GM12878 (cell line): ENCODE measurements at places on chromosomes 1 and 21. TPM values are rescaled to one million over a fixed set of nuclear protein-coding genes. Genes with fewer than 3 reads are reported as not detected.

GRCh38 chr1:50476800-50477199, 53.6 kb upstream of the DMRTA2 start:
- no peaks in the 10 kb centered on the region for H3K27me3 ChIP-seq
- H3K4me3 ChIP-seq, result no peak overlapping the region
- no peak overlapping the region for H3K27ac ChIP-seq
- H3K36me3 ChIP-seq, result peaks cover 4% of the 10 kb centered on the region

- H3K4me1 ChIP-seq, result no peaks in the 10 kb centered on the region; the same call in 1 of the 2 replicates
- no peaks in the 10 kb centered on the region for H3K36me3 ChIP-seq
- no peak overlapping the region for H3K4me3 ChIP-seq
- H3K27ac ChIP-seq, result no peak overlapping the region
- no peaks in the 10 kb centered on the region for H3K27me3 ChIP-seq
- no peak for DNase-seq
Observed at GRCh38 chr1:153058826-153059784, 1.8 kb upstream of the SPRR2A start.

- no peaks in the 10 kb centered on the region for H3K36me3 ChIP-seq
- DNase-seq, result no peak
- H3K27ac ChIP-seq, result no peak overlapping the region
- H3K4me3 ChIP-seq, result no peak overlapping the region
- H3K27me3 ChIP-seq, result no peaks in the 10 kb centered on the region
Observed at GRCh38 chr1:31122741-31123140, 57.2 kb upstream of the PUM1 start.

DNA sequence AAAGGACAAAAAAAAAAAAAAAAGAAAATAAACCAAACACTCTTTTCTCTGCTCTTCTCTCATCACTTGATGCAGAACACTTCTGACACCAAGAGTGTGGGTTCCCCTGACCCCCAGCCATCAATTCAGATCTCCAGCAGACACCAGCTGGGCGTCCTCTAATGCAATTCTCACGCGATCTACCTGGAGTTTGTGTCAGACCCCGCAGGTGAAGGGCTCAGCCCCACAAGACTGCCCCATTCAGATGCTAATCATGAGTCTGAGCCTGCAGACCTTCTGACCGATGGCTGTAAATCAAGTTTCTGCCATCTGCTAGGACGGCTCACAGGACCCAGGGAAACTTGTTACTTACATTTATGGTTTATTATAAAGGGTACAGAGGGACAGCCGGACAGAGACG, 133.6 kb upstream of the C1orf174 start:
- H3K27ac ChIP-seq, result no peak overlapping the region
- no peaks in the 10 kb centered on the region for H3K36me3 ChIP-seq
- no peaks in the 10 kb centered on the region for H3K4me1 ChIP-seq
- DNase-seq, result no peak
- no peaks in the 10 kb centered on the region for H3K27me3 ChIP-seq

DNA sequence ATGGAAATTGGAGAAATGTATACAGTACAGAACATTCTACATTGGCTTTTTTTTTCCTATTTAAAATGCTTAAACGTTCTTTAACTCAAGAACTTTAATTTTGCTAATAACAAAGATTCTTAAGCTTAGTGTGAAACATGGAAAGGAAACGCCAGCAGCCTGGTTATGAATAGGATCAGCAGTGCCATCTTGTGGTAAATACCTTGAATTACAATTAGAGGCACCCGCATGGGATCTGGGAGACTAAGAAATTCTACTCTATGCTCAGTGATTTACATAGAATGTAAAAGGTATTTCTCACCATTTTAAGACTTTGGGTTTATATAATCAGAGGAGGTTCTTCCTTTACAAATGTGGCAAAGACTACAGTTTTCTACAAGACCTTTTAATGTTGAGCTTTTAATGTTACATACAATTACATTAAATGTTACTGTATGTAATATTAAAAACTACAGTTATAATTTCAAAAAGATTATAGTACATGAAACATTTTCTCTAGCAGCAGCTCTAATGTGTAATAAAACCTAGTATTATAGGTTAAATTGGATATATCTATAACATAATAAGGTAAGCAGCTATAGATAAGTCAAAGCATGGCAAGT, 32.1 kb upstream of the APOBEC4 start:
- H3K27ac ChIP-seq, result no peak overlapping the region
- DNase-seq, result peak; percentile 11
- H3K4me3 ChIP-seq, result no peak overlapping the region
- no peaks in the 10 kb centered on the region for H3K36me3 ChIP-seq

Gene HSPA6
- total RNA-seq, result 1.6 and 1.8 TPM in 2 replicates

GRCh38 chr1:232725305-232726047, 79.7 kb upstream of the MAP10 start:
- no peaks in the 10 kb centered on the region for H3K4me1 ChIP-seq
- no peaks in the 10 kb centered on the region for H3K36me3 ChIP-seq
- H3K27ac ChIP-seq, result no peak overlapping the region

GRCh38 chr1:178189814-178190213, 95.9 kb downstream of the RASAL2 start:
- peak; percentile 5 for DNase-seq
- H3K4me3 ChIP-seq, result no peak overlapping the region
- H3K4me1 ChIP-seq, result no peaks in the 10 kb centered on the region
- H3K36me3 ChIP-seq, result no peaks in the 10 kb centered on the region
- H3K27me3 ChIP-seq, result no peaks in the 10 kb centered on the region

DNA sequence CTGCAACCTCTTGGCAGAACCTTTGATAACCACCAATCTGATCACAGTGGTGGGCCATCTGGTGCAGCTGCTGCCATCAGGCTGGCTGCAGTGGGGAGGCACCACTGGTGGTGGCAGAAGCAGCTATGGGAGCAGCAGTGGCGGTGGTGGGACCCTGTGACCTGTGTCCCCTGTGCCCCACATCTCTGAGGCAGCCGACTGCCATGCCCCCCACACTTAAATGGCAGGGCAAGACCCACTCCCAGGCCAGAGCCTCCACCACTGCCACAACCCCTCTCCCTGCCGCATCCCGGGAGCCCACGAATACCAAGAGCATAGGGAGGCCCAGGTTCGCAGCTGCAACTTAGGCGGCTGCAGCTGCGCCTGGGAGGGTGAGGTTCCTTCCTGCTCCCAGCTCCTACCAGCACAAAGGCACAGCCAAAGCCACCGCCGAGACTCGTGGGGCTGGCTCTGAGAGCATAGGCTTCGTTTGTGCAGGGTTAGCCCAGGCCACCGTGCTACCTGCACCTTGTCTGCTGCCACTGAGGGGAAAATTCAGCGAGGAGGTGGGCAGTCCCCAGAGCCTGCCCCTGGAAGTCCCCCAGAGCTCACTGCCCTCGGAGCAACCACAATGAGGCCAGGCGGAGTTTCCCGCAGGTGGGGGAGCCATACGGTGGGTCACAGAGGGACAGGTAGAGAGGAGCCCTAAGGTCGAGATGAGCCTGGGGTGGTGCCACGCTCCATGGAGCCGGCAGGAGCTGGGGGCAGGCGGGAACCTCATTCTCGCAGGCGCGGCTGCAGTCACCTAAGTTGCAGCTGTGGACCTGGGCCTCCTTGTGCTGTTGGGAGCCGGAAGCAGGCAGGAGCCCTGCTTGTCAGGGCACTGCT, 518.7 kb downstream of the RWDD3 start:
- no peak for DNase-seq
- H3K4me1 ChIP-seq, result no peaks in the 10 kb centered on the region
- no peak overlapping the region for H3K27ac ChIP-seq
- no peak overlapping the region for H3K4me3 ChIP-seq
- no peaks in the 10 kb centered on the region for H3K27me3 ChIP-seq

Gene FCGR2B
- total RNA-seq, result 88.9 and 99.4 TPM in 2 replicates

DNA sequence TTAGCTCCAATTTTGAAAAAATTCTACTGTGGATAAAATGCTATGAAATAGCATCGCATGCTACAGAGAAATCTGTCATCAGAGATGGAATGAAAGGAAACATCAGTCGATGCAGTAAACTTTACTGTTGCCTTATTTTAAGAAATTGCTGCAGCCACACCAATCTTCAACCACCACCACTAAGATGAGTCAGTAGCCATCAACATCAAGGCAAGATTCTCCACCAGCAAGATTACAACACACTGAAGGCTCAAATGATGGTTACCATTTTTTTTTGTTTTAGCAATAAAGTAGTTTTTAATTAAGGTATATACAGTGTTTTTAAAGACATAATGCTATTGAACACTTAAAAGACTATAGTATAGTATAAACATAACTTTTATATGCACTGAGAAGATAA, 95.6 kb upstream of the JUN start:
- H3K36me3 ChIP-seq, result no peaks in the 10 kb centered on the region
- no peak overlapping the region for H3K4me3 ChIP-seq
- H3K27me3 ChIP-seq, result no peaks in the 10 kb centered on the region
- H3K27ac ChIP-seq, result no peak overlapping the region

DNA sequence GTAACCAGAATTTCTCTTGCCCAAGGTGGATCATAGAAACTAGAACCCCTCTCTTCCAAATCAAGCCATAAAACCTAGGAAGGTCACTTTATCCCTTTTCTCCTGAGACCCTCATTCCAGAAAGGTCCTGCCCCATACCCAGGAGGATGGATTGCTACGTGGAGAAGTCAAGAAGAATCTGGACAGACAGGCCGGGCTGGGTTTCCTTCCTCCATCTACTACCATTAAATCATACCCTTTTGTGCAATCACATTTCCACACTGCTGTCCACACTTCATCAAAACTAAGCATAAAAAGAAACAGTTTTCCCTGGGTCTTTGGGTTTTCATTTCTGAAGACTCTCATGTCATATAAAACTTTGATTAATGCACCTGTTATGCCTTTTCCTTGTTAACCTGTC, 65.4 kb downstream of the C21orf91 start:
- H3K4me1 ChIP-seq, result no peaks in the 10 kb centered on the region
- H3K4me3 ChIP-seq, result no peak overlapping the region
- DNase-seq, result no peak
- H3K27me3 ChIP-seq, result no peaks in the 10 kb centered on the region

Gene APCS
- 0.23 and 0.45 TPM in 2 replicates for total RNA-seq

DNA sequence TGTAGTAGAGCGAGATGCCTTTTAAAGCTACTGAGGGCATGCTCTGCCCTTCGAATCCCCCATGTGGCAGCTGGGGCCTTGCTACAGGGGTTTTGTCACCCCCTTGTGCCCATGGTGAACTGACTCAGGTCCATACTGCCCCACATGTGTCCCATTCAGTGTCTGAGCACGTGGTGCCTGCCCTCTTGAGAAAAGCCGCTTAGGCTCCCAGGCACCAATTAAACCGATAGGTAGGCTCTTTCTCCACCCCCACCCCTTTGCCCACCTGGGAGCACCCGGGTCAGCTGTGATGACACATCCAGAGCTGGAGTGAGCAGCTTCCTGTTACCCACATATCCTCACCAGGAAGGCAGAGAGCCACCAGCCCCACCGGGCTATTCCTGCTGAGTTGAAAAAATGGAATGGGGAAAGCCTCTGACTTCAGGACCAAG, 30.5 kb downstream of the TMCC2 start:
- no peaks in the 10 kb centered on the region; the same call in 1 of the 2 replicates for H3K27me3 ChIP-seq
- H3K4me1 ChIP-seq, result no peaks in the 10 kb centered on the region
